ENCODE measurements at places on chromosomes 1 and 21.
A peak's percentile ranks its signal among the peaks of the same experiment; 100 is the strongest.

DNA sequence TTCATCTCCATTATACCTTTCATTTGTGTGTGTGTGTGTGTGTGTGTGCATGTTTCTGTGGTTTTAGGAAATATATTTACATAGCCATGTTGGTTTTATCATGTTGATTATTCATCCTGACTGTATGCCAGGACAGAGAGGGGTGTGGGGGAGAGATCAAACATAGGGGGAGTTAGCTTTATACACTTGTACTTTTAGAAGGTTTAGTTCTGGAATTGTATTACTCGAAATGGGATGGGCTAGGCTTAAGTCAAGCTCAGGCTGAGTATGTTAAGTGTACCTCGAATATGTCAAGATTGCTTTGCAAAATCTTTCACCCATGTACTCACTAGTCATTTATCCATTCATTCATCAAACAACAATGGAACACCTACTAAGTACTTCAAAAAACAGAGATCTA is 123.3 kb downstream of the HMCN1 start:
- no peak for DNase-seq

DNA sequence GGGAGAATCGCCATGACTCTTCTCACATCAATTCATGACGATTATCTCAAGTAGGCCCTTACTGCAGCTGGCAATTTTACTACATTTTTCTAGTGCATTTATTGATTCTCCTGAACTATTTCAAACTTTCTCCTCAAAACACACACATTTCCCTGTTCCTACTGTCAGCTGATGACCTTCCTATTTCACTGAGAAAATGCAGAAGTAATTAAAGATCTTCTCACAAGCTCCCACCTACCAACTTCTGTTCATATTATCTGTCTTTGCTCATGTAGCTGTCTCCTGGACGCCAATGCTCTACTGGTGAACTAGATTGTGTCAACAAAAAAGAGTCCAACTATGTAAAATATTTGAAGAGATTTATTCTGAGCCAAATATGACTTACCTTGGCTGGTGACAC is 36.4 kb upstream of the FASLG start:
- no peak for DNase-seq

DNA sequence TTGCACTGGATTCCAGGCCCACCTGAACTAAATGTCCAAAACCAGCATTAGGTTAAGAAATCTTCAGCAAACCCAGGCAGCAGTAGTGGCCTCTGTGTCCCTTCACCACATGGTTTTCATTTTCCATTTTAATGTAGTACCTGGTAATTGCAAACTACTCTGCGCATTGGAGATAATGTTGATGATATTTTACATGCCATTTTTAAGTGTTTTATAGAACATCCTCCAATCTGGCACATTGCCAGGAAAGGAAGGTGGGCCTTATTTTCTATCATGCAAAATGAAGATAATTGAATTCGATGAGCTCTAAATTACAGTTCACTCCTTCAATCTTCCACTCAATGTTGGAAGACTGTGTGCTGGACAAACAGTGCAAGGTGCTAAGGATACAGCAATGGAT is 89.5 kb downstream of the ZC3H11B start:
- no peak for DNase-seq

GRCh38 chr1:31639543-31639942 is 5.1 kb downstream of the PEF1 start:
- DNase-seq, result peak; percentile 91

- DNase-seq, result peak; percentile 61
These were observed 14.2 kb upstream of the SLC44A3 start for GRCh38 chr1:94805912-94806311.

DNA sequence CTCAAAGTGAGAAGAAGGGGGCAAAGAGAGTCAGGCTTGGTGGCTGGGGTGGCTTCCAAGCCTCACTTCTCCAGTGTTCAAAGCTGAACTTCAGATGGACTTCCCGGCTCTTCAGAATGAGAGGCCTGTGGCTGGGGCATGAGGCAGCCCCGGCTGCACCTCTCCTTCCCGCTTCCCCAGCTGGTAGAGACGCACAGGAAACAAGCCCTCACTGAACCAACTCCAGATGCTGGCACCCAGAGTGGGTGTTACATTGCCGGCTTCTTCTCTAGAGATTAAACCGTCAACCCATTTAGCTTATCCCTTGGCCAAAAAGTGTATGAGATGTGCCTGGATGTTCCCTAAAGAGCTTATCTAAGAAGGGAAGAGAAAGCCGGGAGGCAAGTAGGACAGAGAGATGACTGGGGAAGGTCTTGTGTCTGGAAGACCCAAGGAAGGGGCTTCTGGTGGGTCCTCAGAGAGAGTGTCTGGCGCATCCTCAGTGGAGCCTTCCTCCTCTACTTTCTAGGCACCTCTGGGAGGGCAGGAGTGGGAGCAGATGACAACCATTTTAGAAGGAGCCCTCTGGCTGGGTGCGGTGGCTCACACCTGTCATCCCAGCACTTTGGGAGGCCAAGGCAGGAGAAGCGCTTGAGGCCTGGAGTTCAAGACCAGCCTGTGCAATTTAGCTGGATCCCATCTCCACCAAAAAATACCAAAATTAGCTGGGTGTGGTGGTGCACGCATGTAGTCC is 2.0 kb downstream of the ADAMTSL4 start:
- DNase-seq, result no peak
